ENCODE measurements at places on chromosomes 2 and 18.

DNA sequence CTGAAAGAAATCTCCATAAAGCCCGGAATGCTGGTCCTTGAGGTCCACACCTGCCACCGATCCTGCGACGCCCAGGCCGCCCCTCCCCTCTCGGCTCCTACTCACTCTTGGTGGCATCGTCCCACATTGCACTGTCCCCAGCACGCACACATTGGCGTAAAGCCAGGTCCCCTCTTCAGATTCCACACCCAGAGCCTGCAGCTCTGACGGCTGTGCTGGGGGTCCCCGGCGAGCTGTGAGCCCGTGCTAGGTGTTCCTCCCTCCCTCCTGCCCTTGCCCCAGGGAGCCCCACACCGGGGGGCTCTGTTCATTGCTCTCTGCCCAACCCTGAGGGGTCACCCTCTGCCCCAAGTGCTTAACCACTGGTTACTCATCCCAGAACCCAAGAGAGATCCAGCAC is 8.5 kb downstream of the TPO start:
- DNase-seq: no peak

DNA sequence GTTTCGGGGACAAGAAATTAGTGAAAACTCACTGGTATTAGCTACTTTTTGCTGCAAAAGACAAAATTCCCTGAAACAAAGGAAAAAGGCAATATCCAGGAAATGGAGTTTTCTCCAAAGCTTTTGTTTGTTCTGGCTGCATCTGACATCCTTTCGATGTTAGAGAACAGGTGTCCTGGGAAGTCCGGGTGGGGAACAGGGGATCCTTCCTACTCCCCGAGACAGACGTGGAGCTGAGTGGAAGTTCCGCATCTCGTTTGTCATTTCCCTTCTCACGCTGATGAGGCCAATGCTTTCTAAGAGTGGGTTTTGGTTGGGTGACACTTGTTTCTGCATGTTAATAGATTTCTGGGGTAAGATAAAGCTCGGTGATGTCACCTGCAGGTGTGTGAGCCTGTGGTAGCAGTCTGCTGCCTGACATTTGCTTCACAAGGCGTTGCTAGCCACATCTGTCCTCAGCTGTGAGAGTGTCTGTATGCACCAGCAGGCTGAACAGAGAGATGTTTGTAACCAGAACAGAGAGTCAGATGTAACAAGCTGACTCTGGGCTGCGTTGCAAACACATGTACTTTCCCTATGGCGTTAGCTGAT is 125.9 kb downstream of the ACOXL start:
- DNase-seq: peak; percentile 49

DNA sequence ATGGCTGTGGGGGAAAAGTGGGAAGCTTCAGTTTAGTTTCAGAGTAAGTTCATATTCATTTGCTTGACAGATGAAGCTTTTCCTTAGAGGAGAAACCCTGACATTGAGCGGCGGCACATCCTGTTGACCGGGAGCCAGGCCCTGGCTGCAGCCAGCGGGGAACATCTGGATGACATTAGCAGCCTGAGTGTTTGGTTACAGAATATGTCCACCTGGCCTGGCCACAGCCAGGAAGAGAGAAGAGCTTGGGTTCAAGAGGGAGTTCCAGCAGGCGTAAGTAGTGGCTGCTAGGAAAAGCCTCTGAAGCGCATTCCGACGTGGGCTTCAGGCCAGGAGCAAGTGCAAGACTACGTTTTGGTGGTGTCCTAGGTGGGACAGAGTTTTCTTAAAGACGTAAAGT is 144.9 kb upstream of the MYCN start:
- no peak for DNase-seq

DNA sequence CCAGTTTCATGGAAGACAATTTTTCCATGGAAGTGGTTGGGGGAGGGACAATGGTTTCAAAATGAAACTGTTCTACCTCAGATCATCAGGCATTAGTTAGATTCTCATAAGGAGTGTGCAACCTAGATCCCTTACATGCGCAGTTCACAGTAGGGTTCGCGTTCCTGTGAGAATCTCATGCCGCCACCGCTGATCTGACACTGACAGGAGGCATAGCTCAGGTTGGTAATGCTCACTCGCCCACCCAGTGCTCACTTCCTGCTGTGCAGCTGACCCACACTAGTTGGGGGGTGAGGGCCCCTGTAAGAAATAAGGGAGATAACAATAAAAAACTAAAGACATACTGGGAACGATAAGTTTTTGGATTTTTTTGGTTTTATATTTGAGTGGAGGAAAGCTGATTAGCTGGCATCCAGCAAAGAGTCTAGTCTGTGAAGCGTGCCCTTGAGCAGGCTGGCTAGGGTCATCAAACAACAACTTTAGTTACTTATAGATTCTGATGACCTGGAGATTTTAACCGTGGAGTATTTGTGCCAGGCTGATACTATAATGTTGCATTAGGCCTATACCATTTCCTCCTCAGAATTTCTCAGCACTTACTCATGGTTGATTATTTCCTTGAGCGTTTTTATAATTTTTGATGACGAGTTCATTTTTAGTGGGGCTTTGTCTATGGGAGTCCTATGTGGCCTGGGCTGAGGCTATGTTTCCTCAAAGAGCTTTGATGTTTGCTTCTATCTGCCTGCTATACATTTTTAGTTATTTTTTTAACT is 6.3 kb upstream of the MCFD2 start:
- DNase-seq: no peak

GRCh38 chr18:13424363-13424762 is 205.8 kb downstream of the LDLRAD4 start:
- no peak for DNase-seq

GRCh38 chr18:21761471-21762115 is 21.0 kb downstream of the MIB1 start:
- no peak for DNase-seq

DNA sequence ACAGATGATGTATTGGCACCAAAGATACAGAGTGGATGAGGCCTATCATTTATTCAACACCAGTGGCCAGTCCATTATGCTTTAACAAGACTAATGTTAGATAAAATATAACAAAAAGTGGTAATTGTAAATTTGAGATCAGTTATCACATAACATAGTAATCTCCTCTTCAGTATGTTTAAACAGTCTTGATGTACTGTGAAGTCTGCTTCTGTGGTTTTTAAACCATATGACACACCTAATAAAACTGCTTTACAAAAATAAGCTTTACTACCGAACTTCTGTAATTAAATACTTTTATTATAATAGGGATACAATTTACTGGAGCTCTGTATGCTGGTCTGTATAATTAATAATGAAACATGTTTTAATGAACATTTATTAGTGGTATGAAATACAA is 2156.1 kb upstream of the CELF4 start:
- DNase-seq: no peak

GRCh38 chr2:39160982-39161381 is 40.1 kb upstream of the SOS1 start:
- no peak for DNase-seq

- no peak for DNase-seq
These were observed 31.6 kb downstream of the ZNF532 start for GRCh38 chr18:58896268-58896667.

- no peak for DNase-seq
These were observed 437.7 kb upstream of the HNRNPA3 start for GRCh38 chr2:176774766-176775451.

DNA sequence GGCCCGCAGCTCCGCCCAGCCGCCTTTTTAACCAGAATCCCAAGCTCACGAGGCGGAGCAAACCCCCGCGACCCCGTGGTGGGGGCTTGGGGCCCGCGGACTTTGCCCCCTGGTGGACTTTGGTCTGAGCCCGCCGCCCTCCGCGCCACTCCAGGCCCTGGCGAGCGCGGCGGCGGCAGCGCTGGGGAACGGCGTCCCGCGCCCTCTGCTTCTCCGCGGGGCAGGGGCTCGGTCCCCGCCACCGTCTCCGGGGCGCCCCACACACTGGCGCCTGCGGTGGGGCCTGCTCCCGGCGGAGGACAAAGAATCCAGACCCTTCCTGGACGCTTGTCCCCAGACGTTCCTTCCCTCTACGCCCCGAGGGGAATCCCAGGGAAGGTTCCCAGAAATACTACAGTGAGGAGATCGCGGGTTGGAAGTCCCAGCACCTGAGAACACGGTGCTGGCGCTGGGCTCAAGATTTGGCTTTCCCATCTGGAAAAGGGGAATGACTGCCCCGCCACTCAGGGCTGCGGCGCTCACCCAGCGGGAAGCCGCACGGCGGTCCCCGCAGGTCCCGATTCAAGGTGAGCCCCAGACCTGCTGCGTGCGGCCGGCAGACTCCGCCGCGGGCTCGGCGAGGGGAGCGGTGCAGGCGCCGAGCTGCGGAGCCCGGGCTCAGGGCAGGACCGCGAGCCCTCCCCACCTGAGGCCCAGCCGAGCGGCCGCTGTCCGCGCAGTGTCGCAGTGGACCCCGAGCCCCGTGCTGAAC is at the start of gene HAAO:
TSS of gene HAAO (minus strand) at position 1 of the 751 bp plus-strand sequence. CDS start 47 bp downstream, outside the sequence.
- no peak for DNase-seq

GRCh38 chr2:1567556-1568344 is 154.5 kb downstream of the TPO start:
- no peak for DNase-seq

- DNase-seq: no peak
These were observed 107.3 kb downstream of the MYO1B start for GRCh38 chr2:191352536-191352935.

GRCh38 chr18:25281556-25281955 is 70.4 kb downstream of the ZNF521 start:
- no peak for DNase-seq

GRCh38 chr18:39872651-39873050 is 2082.4 kb upstream of the PIK3C3 start:
- no peak for DNase-seq

DNA sequence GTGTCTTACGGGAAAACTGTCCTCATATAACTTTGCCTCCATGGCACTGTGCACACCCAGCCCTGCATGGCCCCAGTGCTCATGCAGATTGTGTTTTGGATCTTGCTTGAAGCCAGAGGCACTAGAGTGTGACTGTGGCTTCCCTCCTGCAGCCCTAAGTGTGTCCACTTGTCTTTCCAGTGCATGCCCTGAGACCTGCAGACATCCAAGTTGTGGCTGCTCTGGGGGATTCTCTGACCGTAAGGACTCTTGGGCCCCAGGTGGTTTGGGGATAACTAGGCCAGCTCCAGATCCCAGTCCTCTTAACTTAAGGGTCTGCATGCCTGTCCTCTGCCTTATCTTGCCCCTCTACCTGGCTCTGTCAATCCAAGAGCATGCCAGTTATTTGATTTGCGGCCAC is 96.6 kb downstream of the PLB1 start:
- DNase-seq: no peak

DNA sequence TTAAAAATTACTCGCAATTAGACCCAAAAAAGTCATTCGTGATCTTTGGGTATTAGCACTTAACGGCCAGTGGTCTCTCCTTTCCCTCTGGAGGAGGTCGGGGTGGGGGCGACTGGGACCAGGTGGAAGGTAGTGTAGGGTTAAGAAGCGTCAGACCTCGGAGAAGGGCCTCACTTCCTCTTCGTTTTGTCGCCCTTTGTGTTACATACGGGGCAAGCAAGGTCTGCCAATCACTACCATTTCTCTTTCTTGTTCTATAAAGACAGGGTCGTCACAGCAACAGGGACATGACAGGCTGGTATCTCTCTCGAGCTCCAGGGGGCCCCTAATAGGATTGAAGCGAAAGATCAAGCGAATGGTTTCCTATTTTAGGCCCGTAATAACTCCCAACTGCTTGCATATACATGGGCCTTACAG is 136.6 kb downstream of the INSIG2 start:
- no peak for DNase-seq

- no peak for DNase-seq
These were observed 8.8 kb downstream of the PELI1 start for GRCh38 chr2:64135421-64135820.
